Activated CD8-positive, alpha-beta memory T cell treated with anti-CD3 and anti-CD28 coated beads, Interleukin-2, amount 50 U/mL, for 48 hours (primary cell): ENCODE measurements at places on chromosomes 13 and 19.

DNA sequence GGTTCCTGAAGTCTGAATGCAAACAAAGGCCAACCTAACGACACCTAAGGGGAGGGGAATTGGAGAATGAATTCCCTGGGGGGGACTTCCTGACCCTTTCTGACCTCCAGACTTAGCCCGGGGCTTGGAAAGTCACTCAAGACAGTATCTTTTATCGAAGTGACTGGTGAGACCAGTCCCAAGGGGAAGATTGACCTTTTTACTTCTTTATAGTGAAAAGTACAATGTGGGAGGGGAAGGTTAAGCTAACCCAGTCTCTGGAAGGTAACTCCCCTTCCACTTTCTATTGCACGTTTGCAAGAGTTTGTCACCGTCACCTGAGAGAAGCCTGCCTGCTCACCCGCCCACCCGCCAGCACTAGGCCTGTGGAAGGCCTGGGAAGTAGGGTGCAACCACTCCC, 111.9 kb downstream of the EFNB2 start:
- DNase-seq, result no peak

DNA sequence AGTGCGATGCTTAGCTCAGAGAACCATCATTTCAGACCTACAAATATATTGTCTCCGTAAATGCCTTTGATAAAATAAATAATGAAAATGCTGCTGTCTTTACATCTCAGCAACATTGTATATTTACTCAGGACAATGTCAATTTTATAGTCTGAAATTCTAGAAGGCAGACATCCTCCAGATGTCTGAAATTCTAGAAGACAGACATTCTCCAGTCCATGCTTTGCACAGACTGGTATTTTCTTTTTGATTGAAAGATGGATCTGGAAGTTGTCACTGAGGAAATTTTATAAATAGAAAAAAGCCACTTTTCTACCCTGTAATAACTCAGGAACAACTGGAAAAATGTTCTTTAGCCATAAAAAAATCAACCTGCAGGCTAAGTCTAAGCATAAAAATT, 2293.3 kb downstream of the PCDH9 start:
- no peak for DNase-seq

- DNase-seq, result no peak
These were observed 146.6 kb downstream of the CDK8 start for GRCh38 chr13:26400545-26400944.

DNA sequence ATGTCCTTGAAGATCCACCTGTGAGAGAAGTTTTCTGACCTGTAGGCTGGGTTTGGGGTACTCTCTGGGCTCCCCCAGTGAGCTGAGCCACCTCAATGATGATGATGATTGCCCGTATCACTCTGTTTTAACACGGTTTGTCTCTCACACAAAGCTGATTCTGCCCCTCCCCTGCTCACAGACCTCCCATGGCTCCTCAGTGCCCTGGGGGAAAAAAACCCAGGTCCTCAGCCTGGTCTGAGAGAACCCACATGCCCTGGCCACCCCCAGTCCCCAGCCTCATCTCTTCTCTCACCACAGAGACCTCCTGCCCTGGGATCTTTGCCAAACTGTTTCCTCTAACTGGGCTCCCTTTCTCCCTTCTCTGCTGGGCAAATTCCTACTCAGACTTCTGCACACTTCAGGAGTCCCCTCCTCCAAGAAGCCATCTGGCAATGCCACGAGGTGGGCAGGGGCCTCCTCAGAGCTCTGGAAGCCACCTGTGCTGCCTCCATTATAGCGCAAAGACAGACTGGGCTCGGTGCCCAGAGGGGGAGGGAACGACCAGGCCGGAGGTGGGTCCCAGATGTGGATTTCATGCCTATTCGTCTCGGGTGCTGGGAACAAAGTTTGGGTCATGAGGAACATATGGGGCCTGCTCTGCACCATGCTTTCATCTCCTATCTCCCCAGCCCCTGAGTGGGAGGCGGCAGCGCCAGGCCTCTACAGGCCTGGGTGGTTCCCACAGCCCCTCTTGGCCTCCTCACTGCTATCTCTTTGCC, 8.5 kb upstream of the CA11 start:
- no peak for DNase-seq

DNA sequence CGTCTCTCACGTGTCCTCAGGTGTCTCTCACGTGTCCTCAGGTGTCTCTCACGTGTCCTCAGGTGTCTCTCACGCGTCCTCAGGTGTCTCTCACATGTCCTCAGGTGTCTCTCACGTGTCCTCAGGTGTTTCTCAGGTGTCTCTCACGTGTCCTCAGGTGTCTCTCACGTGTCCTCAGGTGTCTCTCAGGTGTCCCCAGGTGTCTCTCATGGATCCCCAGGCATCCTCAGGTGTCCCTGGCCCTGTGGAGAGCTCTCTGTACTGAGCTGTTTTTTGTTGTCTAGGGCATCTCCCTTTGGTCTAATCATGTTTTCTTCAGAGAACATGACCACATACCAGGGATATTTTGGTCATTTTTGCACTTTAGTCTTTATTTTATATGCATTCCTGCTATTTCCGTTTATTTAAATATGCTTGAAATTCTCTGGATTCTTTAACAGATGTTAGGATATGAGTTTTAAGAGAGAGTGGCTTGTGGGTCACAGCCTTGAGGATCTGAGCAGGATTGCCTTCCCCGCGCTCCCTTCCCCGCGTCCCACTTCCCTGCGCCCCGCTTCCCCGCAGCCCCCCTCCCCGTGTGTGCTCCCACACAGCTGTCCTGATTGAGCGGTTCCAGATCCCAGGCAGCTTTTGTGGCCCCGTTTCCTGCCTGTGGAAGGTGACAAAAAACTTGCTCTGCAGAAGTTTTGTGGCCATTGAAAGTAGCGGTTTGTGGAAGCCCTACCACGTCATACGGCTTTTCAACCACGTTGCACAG, 31.9 kb downstream of the ATP4B start:
- DNase-seq, result no peak

DNA sequence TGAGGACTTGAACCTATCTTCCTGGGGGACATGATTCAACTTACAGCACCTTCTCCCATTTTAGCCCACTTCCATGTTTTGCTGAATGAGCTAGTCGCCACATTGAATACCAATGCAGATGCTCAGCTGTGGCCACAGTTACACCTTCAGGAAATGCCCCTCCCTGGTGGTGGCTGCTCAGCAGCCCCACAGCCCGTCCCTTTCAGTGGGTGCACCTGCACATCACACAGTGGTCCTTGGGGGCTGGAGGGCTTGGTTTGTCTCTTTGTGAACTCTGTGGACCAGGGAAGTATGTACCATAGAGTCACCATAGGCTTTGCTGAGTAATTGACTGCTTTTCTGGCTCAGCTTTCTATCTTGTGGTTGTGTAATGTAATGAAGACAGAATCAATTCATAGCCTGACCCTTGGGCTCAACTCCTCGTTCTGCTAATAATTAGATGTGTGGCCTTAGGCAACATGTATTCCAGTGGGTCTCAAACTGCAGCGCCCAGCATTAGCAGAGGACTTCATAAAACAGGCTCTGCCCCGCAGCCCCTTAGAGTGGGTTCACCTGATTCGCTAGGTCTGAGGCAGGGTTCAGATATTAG, 48.1 kb upstream of the FARP1 start:
- no peak for DNase-seq

- no peak for DNase-seq
These were observed 88.8 kb downstream of the ZNF429 start for GRCh38 chr19:21593934-21594820.

DNA sequence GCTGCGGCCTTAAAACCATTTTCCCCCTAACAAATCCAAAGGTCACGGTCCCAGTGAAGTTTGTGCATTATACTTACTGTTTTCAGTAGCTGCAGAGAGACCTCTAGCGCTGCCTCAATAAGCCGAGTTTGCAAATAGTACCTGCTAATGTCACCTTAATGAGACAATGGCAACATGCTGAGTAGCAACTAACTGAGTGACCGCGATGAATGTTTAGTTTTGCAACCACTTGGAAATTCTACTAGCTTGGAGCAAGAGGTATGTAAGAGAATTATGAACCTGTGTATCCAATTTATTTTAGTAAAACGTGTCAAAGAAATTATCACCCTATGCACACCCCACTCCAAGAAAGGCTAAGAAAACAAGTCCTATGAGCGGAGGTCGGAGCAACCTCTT, 1.2 kb downstream of the KPNA3 start:
- no peak for DNase-seq

DNA sequence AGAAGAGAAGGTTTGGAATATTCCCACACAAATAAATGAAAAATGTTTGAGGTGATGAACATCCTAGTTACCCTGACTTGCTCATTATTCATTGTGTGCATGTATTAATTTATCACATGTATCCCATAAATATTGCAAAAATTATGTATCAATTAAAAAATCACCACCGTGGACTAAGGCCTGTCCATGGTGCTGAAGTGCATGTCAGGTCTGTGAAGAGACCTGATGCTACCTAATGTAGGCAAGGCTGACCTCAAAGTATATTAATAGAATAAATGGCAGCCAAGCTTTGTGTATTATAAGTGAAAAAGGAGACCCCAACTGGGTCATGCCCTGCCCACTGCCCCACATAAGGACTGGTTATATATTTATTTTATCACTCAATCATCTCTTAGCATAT, 34.4 kb upstream of the ZNF835 start:
- DNase-seq, result no peak

- DNase-seq, result no peak
These were observed 170.9 kb downstream of the LACC1 start for GRCh38 chr13:44050450-44051063.

GRCh38 chr13:51731759-51732158, 72.2 kb downstream of the DHRS12 start:
- no peak for DNase-seq

DNA sequence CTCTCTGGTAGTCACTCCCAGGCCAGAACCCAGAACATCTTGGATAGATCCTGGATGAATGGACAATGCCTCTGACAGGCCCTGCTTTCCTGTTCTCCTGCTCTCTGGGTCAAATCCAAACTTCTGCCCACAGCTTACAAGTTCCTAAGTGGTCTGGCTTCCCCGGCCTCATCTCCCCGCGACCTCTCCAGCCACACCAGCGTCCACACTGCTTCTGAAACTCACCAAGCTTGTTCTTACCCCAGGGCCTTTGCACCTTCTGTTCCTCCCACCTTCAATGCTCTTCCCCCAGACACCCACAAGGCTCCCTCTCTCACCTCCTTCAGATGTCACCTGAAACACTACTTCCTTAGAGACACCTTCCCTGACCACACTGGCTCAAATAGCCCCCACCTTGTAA, 3.5 kb downstream of the OLFM2 start:
- DNase-seq, result no peak

GRCh38 chr13:63403733-63404132, 1988.1 kb upstream of the PCDH20 start:
- DNase-seq, result no peak
